ENCODE measurements at places on chromosomes 4 and X.

DNA sequence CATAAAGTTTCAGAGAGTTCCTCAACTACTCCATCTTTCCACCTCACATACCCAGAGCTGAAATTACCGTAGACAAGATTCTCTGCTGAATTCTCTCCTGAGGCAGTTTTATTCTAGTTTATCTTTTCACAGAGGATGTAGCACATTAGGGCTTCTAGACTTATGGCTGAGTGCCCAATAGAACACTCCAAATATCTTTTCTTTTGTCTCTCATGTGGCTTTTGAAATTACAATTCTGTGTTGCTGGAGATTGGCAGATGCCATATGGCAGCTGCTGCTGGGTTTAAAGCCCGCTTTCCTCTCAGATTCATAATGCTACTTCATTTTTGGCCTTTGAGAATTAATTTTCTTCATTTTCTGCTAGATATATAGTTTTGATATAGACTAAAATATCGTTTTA lies 107.6 kb upstream of the BANK1 start:
- no peak for DNase-seq

GRCh38 chrX:153651540-153652079 lies 4.6 kb downstream of the DUSP9 start:
- peak; percentile 43 for DNase-seq

DNA sequence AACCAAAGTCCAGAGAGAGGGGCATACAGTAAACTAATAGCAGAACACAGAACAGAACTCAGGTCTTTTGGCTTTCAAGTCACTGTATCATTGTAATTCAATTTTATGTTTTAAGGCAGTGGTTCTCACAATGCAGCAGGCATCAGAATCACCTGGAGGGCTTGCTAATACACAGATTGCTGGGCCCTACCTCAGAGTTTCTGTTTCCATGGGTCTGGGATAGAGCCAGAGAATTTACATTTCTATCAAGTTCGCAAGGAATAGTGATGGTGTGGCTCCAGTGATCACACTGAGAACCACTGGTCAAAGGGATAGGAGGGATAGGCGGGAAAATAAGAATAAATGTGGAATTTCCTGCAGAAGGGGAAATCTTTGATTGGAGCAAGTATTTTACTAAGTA lies 36.7 kb downstream of the LANCL3 start:
- no peak for DNase-seq

GRCh38 chr4:169791527-169792156 lies 33.9 kb upstream of the HPF1 start:
- peak; percentile 55 for DNase-seq

- DNase-seq = no peak
These were observed 280.9 kb upstream of the PRKX start for GRCh38 chrX:3994315-3994714.

- DNase-seq = no peak
These were observed 276.8 kb downstream of the ZNF674 start for GRCh38 chrX:46268412-46268811.

GRCh38 chr4:82515705-82516104 lies 46.1 kb downstream of the TMEM150C start:
- DNase-seq = no peak

DNA sequence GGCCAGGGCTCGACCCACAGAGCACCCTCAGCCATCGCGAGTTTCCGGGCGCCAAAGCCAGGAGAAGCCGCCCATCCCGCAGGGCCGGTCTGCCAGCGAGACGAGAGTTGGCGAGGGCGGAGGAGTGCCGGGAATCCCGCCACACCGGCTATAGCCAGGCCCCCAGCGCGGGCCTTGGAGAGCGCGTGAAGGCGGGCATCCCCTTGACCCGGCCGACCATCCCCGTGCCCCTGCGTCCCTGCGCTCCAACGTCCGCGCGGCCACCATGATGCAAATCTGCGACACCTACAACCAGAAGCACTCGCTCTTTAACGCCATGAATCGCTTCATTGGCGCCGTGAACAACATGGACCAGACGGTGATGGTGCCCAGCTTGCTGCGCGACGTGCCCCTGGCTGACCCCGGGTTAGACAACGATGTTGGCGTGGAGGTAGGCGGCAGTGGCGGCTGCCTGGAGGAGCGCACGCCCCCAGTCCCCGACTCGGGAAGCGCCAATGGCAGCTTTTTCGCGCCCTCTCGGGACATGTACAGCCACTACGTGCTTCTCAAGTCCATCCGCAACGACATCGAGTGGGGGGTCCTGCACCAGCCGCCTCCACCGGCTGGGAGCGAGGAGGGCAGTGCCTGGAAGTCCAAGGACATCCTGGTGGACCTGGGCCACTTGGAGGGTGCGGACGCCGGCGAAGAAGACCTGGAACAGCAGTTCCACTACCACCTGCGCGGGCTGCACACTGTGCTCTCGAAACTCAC lies 3.6 kb downstream of the MID1IP1 start:
- peak; percentile 68 for DNase-seq

DNA sequence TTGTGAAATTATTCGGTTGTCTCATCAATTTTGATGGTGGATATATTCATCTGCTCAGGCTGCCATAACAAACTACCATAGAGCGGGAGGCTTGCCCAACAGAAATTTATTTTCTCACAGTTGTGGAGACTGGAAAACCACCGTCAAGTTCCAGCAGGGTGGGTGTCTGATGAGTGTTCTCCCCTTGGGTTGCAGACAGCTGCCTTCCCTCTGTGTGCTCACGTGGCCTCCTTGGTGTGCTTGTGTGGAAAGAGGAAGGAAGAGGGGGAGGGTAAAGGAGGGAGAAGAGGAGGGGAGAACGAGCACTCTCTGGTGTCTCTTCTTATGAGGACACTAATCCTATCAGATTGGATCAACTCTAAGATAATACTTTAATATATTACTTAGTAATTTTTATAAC lies 123.8 kb upstream of the TEX13D start:
- DNase-seq = no peak

GRCh38 chrX:150229481-150229880 lies 133.6 kb upstream of the MAMLD1 start:
- DNase-seq = no peak

- DNase-seq = no peak
These were observed 327.8 kb downstream of the ARHGAP10 start for GRCh38 chr4:148059617-148060180.

DNA sequence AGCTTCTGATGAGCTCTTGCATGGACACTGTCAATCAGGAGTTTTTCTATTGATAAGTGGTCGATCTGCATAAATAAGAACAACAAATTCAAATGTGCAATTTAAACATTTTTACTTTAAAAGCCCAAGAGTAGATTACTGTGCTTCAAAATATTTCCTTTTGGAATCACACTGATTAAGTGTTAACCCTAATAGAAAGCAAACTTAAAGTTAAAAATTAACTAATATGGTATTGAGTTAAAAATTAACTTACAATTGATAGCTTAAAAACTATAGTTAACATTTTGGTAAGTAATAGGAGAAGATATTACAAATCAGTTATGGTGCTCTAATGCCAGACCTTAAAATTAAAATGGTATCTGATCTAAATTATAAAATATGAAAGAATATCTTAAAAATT lies 25.9 kb downstream of the MED14 start:
- DNase-seq = no peak

DNA sequence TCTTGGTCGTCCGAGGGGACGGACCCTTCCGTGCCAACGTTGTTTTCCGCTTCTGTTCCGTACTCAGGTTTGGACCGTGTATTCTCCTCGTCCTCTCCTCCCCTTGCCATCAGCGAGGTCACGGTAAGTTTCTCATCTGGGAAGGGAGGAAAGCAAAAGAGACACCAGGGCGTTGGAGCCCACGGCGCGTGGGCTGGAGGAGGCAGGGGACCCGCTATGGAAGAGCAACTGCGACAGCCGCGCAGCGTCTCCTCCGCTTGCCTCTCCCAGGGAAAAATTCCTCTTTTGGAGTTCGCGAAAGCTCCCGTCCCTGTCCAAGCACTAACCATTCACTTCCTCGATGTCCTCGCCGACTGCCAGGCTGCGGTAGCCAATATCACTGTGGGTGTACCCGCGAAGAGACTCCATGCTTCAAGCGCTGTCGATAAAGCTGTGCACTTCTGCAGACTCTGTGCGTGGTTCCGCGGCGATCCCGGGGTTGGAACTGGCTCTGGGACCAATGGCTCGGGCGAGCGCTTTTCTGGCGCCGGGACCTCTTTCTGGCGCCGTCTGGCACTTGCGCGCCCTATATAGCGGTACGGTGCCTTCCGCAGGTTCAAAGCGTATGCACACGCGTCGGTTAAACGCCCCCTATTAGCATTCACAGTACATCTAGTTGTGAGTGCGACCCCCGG lies at the start of gene ESX1:
Gene ESX1, minus strand, starts transcription at position 492 of the 674 bp plus-strand sequence. Its CDS starts 84 bp downstream, at position 408.
- DNase-seq = no peak

GRCh38 chrX:153580700-153581386 lies 18.1 kb downstream of the CCNQ start:
- no peak for DNase-seq

DNA sequence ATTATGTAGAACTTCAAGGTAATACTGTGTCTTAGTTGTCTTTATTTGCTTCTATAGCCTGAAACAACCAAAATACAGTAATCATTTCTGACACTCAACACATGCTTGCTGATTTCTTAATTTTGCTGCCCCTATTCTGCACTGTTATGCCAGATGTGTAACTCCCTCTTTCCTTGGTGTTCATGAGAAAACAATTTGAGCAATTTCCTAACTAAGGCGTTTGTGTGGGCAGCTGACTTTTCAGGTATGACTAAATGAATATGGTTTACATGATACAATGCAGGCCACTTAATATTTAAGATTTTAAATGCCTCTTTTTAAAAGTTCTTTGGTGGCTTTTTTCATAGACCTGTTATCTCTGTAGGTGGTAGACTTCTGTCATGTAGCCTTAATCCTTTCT lies 46.1 kb upstream of the CENPE start:
- no peak for DNase-seq

GRCh38 chr4:67087897-67088296 lies 457.4 kb downstream of the CENPC start:
- peak; percentile 61 for DNase-seq

DNA sequence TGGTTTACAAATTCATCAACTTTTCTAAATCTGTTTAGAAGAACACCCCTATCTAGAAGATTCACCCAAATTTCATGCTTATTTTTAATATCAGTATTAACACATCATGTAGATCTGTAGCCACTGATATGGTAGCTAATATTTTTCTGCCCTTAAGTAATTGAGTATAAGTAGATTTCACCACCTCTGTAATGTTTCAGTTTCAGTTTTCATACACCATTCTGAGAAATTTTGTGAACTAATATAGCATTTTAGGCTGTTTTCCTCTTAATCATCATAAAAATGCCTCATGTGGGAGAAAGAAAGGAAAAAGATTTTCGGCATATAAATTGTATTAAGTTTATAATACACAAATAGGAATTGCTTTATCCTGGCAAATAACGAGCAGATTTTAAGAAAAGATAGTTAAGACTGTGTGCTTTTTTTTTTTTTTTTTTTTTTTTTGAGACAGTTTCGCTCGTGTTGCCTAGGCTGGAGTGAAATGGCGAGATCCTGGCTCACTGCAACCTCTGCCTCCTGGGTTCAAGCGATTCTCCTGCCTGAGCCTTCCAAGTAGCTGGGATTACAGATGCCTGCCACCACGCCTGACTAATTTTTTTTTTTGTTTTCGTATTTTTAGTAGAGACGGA lies 21.4 kb upstream of the RBPJ start:
- no peak for DNase-seq

- no peak for DNase-seq
These were observed 78.1 kb upstream of the RAPGEF2 start for GRCh38 chr4:159024828-159025227.

DNA sequence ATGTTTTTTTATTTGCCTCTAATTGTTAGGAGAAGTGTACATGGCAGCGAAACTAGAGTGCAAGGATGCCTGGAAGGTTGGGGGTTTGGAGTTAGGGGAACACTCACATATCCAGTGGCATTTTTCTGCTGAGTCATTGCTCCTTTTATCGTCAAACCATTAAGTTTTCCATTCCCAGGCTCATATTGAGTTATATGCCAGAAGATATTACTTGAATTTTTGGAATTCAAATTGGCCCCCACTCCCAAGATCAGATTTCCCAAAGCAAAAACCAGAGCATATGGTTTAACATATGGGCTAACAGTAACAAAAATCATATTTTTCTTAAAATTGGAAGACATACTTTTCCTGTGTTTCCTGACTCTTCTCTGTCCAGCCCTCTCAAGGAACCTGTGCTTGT lies 152.7 kb downstream of the FSTL5 start:
- DNase-seq = no peak

GRCh38 chr4:182538031-182538430 lies 294.8 kb downstream of the TENM3 start:
- DNase-seq = no peak

DNA sequence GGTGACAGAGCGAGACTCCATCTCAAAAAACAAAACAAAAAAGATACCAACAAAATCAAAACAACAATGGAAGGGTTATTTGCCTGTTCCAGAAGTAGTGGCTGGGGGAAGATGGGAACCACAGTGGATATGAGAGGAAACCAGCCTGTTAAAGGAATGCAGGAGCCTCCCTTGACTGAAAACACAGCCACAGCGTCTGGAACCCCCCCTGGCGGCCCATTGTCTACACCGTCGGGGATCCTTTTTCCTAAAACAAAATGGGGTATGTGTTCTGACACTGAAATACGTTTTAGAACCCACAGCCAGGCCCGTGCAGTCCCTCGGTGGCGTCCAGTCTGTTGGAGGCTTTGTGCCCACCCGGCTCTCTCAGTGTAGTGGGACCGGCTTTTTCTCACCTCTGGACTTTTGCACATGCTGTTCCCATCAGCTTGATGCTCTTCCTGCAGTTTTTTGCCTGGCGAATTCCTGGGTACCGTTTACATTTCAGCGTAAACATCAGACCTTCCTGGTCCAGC lies 19.6 kb downstream of the PIGG start:
- DNase-seq = no peak

- DNase-seq = no peak
These were observed 146.8 kb upstream of the IL1RAPL2 start for GRCh38 chrX:104419211-104419610.

DNA sequence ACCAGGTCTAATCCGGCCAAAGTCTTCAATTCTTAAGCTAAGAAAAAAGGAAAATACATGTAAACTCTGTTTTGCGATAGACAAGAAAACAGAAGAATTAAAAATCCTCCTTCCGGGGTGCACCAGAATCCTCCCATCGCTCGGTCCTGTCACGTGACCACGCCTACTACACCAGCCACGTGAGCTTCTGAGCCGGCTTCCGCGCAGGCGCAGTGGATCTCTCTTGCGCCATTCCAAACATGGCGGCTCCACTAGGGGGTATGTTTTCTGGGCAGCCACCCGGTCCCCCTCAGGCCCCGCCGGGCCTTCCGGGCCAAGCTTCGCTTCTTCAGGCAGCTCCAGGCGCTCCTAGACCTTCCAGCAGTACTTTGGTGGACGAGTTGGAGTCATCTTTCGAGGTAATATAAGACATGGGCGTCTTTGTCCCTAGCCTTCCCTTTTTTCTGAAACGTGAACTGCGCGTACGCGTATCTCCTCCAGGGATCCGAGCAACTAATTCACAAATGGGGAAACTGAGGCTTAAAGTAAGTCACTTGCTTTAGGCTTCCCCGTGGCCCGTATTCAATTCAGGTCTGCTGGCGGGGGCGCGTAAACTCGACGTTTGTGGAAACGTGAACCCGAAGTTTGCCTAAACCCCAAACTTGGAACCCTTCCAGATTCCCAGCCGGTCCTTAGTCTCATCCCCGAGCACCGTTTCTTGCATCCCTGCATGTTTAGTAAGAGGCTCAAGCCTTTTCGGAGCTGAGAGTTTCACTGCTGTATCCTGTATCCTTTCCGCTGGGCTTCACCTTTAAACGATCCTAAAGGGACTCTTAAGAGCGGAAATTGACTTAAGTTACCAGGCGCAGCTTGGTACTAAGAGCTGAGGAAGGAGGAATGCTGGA lies at the start of gene MED28:
Gene MED28, plus strand, starts transcription at position 226 of the 884 bp plus-strand sequence. Its CDS starts 14 bp downstream, at position 240.
- DNase-seq = peak; percentile 97
